ENCODE measurements at places on chromosomes 7 and 10.

DNA sequence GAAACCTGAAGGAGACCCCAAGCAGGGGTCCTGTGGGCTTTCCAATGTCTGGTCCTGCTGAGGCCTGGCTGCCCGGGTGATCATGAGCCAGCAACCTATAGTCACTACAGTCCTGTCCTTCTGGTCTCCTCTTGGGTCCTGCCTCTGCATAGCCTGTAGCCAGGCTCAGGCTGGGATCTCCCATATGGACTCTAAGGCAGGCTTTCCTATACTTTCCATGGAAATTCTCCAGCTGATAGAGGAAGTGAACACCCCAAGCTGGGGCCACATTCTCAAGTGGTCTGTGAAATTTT is 26.4 kb downstream of the ANXA8 start:
- no peak for DNase-seq

DNA sequence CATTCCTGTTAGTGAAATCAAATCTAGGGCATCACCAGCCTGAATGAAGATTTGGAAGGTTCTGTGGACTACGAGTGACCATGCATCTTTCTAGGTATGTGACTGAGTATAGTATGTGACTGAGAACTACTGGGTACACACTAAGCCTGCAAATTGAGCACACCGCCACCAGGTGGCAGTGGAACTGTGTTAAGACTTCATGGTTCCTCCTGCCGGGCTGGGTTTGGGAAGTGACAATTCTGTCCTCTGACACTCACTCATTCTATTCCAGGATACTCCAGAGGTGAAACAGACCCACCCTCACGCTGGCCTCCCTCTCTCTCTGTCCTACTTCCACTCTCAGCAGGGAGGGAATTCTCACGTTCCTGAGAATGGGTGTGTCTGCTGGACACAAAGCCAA is 84.0 kb upstream of the TMEM248 start:
- no peak for DNase-seq

GRCh38 chr10:69896606-69897231 is 95.0 kb downstream of the COL13A1 start:
- no peak for DNase-seq

- DNase-seq: no peak
Observed at GRCh38 chr7:55409482-55410225, 44.5 kb downstream of the LANCL2 start.

GRCh38 chr7:75531359-75531821 is 39.3 kb downstream of the SPDYE5 start:
- no peak for DNase-seq

GRCh38 chr10:80165173-80165572 is 32.6 kb downstream of the PLAC9 start:
- DNase-seq: no peak

- DNase-seq: no peak
Observed at GRCh38 chr7:105840981-105841749, 35.2 kb downstream of the ATXN7L1 start.

GRCh38 chr7:33998476-33998875 is 93.1 kb downstream of the BMPER start:
- no peak for DNase-seq

- DNase-seq: no peak
Observed at GRCh38 chr7:139682136-139683013, 95.4 kb downstream of the HIPK2 start.

GRCh38 chr7:28301148-28301641 is 111.1 kb upstream of the CREB5 start:
- DNase-seq: no peak

- no peak for DNase-seq
Observed at GRCh38 chr7:125409921-125410320, 480.3 kb upstream of the POT1 start.

DNA sequence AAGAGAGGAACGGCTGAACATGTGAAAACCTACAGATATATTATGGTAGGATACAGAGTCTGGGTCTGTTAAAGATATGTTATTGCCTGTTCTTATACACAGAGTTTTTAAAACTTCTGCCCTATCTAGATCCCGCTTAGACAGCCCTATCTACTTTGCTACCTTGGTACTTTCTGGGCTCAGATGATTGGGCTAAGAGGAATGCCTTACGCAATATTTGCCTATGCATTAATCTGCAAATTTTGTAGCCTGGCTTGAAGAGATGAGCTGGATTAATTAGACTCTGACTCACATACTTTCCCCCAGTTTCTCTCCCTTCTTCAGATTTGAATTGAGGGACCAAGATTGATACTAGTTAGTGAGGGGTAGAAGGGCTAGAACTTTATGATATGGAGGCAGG is 33.6 kb upstream of the A1CF start:
- DNase-seq: no peak

DNA sequence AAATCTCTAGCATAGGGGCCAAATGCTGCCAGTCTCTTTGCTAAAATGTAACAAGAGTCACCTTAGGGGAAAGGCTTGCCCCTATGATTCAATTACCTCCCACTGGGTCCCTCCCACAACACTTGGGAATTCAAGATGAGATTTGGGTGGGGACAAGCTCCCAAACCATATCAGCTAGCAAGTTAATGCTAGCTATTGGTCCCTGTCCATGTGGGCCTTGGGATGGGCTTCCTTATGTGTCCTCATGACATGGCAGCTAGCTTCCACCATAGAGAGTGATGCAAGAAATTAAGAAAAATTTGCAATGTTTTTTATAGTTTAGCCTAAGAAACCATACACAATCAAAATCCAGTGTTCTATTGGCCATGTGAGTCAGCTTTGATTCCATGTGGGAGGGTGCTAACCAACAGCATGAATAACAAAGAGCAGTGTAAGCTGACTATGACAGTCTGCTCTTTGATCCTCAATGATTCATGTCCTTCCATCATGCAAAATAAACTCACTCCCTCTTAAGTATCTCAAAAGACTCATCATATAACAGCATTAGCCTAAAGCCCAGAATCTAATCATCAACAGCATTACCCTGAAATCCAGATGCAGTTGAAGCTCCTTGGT is 21.7 kb upstream of the ZNF365 start:
- DNase-seq: no peak

DNA sequence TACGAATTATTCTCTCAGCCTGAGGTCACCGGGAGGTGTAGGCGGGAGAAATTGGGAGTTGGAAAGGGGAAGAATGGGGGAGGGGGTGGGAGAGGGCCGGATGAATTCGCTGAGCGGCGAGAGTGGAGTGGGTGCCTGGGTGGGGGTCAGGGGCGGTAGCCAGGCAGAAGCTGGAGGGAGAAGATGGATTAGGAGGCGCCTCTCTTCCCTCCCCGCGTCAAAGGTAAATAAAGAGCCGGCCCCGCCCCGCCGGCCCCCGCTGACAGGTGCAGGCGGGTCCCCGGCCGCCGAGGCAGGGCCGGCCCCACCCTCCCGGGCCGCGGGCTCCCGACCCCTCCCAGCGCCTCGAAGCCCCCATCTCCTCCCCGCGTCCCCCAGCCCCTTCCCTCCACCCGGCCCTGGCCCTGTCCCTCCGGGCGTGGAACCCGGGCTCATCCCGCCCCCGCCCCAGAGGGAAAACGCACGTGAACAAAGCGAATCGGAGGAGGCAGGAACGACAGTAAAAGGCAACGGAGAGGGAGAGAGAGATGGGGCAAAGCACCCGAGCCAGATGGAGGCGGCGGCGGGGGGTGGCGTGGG is 872 bp downstream of the FAM131B start:
- no peak for DNase-seq

DNA sequence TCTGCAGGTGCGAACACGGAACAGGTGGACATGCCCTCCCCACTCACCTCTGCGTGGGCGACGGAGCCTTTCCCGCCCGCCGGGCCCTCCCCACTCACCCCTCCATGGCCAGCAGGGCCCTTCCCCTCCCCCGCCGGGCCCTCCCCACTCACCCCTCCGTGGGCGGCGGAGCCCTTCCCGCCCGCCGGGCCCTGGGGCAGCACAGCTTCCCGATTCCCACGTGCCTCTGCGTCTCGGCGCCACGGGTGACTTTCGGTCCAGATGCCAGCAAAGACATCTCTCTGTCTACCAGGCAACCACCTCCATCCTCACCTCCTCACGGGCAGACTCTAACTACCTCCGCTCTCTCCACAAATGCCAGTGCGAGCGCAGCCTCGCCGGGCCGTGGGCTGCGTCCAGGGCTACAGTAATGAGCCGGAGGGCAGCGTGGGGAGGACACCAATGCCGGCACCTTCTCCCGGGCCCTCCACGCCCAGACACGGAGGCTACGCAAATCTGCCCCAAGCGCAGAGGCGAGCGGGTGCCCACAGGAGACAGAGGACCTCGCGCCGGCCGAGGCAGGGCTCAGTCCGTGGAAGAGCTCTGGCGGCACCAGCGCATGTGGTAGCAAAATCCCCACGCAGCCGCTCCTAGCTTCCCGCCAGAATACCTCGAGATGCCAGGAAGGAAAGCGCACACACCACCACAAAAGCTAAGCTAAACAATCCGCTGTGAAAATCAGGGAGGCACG is 21.8 kb downstream of the GPER1 start:
- DNase-seq: no peak

GRCh38 chr10:13732465-13732881 is 145.7 kb downstream of the PRPF18 start:
- DNase-seq: no peak

DNA sequence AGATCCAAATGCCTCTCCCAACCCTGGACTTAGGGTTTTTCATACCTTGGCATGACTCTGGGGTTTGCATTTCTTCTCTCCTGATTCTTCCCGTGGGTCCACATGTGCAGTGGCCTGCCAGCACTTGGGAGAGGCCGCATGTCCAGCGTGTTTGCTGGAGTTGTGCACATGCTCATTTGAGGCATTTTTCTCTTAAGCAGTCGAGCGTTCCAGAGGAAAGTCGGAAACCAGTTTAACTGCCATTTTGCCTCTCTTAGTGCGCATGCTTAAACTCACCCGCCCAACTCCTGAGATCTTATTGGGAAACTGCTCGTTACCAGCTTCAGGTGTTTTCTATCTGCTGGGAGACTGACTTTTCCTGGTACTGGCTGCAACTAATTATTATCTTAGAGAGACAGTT is 888.4 kb upstream of the PHF14 start:
- DNase-seq: no peak

- no peak for DNase-seq
Observed at GRCh38 chr10:77582710-77583115, 54.9 kb downstream of the KCNMA1 start.

DNA sequence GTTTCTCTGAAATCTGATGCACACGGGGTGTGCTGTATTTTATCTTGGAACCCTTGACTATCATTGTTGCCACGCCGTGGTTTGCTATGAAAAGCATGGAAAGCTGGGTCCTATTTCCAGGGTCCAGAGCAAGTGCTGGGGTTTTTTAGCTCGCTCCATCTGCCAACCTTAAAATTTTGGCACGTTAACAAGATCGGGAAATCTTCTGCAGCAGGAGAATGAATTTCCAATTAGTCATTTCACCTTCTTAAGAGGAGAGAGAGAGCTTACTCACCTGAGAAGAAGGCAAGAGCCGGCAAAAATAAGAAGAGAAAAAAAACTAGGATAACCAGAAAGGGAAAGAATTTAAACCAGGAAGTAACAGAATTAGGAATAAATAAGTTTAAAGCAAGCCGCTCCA is 223.6 kb upstream of the CELF2 start:
- no peak for DNase-seq

Data from stimulated activated CD8-positive, alpha-beta memory T cell treated with anti-CD3 and anti-CD28 coated beads, Interleukin-2, amount 100 ng/mL, for 1 hour (primary cell).